ENCODE measurements at places on chromosomes 11 and 22.

DNA sequence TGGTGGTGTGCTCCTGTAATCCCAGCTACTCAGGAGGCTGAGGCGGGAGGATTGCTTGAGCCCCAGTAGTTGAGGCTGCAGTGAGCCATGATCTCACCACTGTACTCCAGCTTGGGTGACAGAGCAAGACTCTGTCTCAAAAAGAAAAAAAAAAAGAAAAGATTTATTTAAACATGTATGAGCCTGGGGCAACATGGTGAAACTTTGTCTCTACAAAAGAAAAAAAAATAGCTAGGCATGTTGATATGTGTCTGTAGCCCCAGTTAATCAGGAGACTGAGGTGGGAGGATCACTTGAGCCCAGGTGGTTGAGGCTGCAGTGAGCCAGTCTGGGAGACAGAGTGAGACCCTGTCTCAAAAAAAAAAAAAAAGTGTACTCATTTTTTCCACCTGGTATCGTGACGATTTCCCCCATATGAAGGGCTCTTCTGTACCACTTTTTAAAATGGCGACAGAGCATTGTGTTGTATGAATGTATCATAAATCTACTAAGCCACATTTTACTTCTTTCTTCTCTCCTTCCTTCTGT, 16.4 kb upstream of the KCTD14 start:
- DNase-seq = no peak

DNA sequence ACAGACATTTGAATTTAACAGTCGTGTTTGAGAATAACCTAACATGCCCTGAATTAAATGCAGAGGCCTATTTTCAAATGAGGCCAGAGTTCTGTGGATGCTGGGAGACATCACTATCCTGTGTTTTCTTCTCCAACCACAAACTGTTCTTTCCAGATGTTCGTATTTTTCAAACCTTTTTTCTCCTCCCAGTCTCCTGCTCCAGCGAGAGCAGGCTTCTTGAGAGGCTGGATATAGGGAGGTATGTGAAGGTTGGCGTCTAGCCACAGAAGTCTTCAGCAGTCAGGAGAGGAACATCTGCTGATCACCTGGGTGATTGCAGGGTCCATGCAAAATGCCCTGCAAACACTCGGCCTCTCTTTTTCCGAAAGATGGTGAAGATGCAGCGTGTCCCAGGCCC, 126.3 kb downstream of the C11orf91 start:
- DNase-seq = peak; percentile 11

GRCh38 chr11:30431127-30431814, 108.4 kb downstream of the ARL14EP start:
- no peak for DNase-seq

DNA sequence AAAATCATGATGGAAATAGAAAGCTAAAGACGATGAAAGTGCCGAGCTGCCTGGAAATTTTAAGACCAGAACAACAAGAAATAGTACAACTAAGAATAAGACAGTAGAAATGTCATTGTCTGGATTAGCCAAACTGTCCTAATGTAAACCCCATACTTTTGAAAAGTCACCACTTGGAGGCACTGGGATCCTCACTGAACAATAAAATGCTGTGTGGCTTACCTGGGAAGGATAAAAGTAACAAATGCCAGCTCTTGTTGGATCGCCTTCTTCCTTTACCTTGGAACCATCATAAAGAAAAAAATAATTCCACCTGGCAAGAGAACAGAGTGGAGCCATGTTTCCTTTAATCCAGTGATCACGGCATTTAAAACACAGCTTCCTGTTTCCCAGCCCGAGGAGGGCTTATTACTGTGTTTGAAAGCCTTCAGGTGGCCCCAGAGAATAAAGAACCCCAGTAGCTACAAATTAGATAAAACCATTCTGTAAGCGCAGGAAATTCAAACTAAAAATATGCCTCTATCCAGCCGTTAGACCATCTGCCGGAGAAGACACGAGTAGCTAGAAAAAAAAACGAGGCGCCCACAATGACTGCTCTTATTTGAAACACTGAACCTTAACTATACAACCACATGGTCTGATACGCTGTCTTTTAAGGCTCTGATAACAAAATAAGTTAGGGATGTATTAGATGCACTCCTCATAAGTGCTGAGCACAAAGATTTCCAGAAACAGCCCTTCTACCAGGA, 4.4 kb downstream of the HPS4 start:
- no peak for DNase-seq

GRCh38 chr22:19058713-19059451, 63.3 kb downstream of the DGCR2 start:
- no peak for DNase-seq

- peak; percentile 59 for DNase-seq
Observed at GRCh38 chr11:123302751-123303195, 107.7 kb upstream of the CLMP start.

- no peak for DNase-seq
Observed at GRCh38 chr11:132068556-132068955, 698.1 kb downstream of the NTM start.

- peak; percentile 49 for DNase-seq
Observed at GRCh38 chr11:78414321-78415051, 3.1 kb downstream of the GAB2 start.

DNA sequence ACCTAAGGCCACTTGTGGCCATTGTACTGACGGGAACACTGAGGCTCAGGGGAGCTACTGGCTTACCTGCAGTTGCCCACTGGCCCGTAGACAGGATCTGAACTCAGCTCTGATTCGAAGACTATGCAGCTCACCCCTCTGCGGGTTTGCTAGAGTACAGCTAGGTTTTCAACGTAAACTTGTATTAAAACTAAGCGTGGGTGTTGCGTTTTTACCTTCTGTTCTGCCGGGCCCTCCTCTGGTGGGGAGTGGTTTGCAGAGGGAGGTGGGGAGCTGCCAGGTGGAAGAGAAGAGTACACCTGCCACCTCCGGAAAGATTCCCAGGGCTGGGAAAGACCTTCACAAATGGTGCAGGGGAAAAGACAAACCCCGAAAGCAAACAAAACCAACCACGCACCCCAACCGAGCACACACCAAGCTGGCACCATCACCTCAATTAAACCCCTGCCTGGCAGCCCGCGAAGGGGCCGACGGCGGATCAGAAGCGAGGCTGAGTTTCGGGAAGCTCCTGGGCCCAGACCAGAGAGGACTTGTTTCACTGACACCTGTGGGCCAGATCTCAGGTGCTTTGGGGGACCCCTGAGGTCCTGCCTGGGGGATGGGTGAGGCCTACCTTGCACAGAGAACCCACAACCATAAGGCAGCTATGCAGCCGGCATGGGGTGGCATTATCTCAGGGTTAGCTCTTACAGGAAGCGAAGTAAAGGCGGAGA, 37.7 kb downstream of the SHISAL1 start:
- no peak for DNase-seq

DNA sequence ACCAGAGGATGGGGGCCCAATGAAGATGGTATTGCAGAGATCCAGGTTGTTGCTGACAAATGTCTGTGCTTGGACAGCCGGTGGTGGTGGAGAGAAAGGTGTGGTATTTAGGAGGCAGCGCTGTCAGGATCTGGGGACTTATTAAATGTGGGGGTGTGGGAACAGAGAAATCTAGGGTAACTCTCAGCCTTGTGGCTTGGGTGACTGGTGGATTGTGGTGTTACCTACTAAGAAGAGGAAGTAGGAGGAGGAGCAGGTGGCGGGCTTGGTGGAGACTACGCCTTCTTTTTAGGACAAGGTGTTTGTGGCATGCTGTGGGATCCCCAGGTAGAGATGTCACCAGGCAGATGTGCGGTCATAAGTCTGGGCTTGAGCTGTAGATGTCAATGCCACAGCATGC, 144.0 kb downstream of the GRIK4 start:
- no peak for DNase-seq

DNA sequence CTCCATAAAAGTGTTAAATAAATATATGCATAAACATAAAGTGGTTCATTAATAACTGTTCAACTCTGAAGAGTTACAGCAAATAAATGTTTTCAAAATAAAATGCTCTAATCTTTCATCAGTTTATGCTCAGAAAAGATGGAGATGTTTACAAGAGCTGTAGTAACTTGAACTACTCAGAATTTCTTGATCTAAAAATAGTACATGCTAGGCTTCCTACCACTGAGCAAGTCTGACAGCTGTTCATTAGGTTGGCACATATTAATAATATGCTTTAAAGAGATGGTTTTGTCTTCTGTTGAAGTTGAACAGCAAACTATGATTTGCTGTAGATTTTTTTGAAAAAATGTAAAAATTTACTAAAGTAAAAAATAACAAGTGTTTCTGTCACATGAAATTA, 10.8 kb upstream of the SLN start:
- no peak for DNase-seq

- peak; percentile 99 for DNase-seq
Observed at GRCh38 chr11:12042215-12042676, 33.8 kb upstream of the DKK3 start.

- no peak for DNase-seq
Observed at GRCh38 chr11:9639985-9640384, 23.9 kb upstream of the SWAP70 start.

- DNase-seq = peak; percentile 8
Observed at GRCh38 chr11:106152824-106153223, 75.4 kb downstream of the AASDHPPT start.

- peak; percentile 97 for DNase-seq
Observed at GRCh38 chr11:66967670-66968425, 7.3 kb upstream of the C11orf86 start.

GRCh38 chr11:2461253-2461955, 16.6 kb downstream of the KCNQ1 start:
- no peak for DNase-seq

- no peak for DNase-seq
Observed at GRCh38 chr11:40295466-40295865, 1164.0 kb downstream of the LRRC4C start.

DNA sequence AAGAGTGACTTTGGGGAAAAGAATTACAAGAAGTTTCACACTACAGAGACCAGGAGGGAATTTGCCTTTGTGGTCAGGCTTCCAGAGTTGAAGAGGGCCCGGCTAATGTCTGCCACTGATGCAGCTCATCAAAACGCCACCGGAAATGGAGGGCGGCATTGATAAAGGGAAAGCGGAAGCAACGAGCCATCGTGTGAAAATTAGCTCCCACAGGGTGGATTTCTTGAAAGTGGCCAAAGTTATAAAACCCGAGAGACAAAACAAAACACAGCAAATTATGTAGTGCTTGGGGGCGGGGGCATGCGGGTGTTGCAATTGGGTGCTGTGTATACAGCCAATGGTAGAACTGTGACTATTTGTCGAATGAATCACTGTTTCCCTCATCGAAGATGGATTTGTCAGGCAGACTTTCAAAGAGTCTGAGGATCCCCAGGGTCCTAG, 113.0 kb downstream of the ADAMTS15 start:
- peak; percentile 56 for DNase-seq

GRCh38 chr11:57530215-57530595, 349 bp downstream of the TIMM10 start:
- no peak for DNase-seq

GRCh38 chr22:27551402-27551801, 250.2 kb downstream of the MN1 start:
- no peak for DNase-seq

- DNase-seq = no peak
Observed at GRCh38 chr22:31260474-31260856, 31.8 kb downstream of the PIK3IP1 start.

- no peak for DNase-seq
Observed at GRCh38 chr22:47409539-47410275, 647.3 kb downstream of the TBC1D22A start.

DNA sequence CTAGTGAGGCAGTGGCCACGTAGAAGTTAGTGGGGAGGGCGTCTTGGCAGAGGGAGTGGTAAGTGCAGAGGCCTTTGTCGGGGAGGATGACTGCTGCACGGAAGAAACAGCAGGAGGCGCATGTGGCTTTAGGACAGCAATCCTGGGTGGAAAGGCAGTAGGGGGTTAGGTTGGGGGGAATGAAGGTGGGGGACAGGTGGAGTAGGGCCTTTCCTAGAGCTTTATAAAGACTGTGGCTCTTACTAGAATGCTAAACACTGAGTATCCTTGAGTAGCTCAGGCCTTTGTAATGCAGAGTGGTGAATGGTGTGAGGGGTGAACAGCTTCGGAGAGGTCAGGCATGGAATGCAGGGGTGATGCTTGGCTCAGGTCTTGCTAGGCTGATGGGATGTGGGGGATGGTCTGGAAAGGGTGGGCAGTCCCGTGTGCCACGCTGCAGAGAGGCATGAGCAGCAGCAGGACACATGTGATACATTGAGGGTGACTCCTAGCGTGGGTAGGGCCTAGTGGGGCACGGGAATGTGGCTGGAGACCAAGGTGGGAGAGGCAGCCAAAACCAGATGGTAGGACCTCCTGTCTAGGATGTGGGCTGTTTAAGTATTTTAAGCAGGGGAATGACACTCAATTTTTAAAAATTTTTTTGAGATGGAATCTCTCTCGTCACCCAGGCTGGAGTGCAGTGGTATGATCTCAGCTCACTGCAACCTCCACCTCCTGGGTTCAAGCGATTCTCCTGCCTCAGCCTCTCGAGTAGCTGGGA, 19.2 kb downstream of the AP2A2 start:
- peak; percentile 65 for DNase-seq

- no peak for DNase-seq
Observed at GRCh38 chr11:114987186-114987760, 308.9 kb downstream of the NXPE2 start.

DNA sequence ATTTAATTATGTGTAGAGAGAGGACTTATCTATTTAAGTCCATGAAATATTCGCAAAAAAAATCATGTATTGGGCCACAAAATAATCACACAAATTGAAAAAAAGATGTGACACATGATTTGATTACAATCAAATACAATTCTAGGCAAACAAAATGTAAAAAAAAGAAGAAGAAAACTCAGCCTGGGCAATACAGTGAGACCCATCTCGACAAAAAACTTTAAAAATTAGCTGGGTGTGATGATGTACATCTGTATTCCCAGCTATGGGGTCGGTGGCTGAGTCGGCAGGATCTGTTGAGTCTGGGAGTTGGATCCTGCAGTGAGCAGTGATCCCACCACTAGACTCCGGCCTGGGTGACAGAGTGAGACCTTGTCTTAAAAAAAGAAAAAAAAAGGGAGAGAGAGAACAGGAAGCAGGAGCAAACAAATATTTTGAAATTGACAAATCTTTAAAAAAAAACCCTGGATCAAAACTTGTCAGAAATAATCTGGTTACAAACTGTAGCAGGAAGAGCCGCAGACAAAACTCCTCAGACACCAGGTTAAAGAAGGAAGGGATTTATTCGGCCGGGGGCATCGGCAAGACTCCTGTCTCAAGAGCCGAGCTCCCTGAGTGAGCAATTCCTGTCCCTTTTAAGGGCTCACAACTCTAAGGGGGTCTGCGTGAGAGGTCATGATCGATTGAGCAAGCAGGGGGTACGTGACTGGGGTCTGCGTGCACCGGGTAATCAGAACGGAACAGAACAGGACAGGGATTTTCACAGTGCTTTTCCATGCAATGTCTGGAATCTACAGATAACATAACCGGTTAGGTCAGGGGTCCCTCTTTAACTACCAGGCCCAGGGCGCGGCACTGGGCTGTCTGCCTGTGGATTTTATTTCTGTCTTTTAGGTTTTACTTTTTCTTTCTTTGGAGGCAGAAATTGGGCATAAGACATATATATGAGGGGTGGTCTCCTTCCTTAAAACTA, 3.3 kb upstream of the TYMP start:
- DNase-seq = no peak
